T-helper 17 cell (primary cell): ENCODE measurements at places on chromosomes 16 and 17.

DNA sequence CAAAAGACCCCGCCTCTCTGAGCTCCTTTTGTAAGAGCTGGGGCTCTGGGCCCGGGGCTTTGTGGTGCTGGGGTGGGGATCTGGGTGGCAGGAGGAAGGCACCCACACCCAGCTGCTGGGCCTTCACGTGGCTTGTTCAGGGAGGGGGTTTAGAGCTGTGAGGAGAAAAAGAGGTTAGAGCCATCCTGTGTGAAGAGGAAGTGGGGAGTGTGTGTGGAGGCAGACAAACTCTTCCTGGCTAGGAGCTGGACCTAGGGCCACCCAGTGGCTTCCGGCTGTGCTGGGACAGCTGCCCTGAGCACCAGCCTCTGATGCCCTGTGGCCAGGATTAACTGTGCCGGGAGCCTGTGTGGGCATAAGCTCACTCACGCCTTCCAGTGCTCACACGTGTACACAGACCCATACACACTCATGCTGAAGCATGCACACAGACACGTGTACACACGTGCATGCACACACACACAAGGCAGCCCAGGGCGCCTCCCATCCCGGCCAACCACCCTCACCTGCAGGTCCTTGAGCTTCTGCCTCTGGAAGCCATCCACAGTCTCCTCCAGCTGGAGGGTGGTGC, 7.4 kb downstream of the CIBAR2 start:
- DNase-seq: no peak

GRCh38 chr16:17412221-17412620, 58.5 kb downstream of the XYLT1 start:
- no peak for DNase-seq

GRCh38 chr17:9002227-9002605, 19.1 kb upstream of the NTN1 start:
- no peak for DNase-seq

GRCh38 chr17:75012096-75012345, 449 bp upstream of the MRPL58 start:
- DNase-seq: no peak

- DNase-seq: no peak
Measured at GRCh38 chr16:80123189-80123588, 417.6 kb upstream of the DYNLRB2 start.

GRCh38 chr16:53503991-53504663, 1.1 kb upstream of the AKTIP start:
- peak; percentile 12 for DNase-seq

DNA sequence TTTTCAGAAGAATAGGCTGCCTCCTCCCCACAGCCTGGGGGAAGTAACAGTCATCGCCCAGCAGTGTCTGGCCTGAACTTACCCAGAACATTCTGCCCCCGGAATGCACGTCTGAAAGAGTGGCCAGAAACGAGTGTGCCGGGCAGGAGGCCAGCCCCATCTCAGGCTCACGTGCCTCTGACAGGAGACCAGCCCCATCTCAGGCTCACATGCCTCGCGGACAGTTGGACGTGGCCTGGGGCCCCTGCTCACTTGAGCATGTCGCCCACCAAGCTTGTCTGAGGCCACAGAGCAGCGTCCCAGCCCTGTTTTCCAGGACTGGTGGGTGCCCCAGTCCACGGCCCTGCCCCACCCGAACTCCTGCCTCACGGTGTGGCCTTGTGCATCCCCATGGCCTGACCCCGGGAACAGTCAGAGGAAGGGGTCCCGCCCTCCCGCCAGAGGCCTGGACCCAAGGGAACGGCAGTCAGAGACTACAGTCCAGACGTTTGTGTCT, 16.3 kb upstream of the CDH15 start:
- DNase-seq: no peak

GRCh38 chr17:19905502-19905901, 37.8 kb upstream of the ULK2 start:
- no peak for DNase-seq

- no peak for DNase-seq
Measured at GRCh38 chr17:21376759-21377690, 868 bp downstream of the KCNJ12 start.

DNA sequence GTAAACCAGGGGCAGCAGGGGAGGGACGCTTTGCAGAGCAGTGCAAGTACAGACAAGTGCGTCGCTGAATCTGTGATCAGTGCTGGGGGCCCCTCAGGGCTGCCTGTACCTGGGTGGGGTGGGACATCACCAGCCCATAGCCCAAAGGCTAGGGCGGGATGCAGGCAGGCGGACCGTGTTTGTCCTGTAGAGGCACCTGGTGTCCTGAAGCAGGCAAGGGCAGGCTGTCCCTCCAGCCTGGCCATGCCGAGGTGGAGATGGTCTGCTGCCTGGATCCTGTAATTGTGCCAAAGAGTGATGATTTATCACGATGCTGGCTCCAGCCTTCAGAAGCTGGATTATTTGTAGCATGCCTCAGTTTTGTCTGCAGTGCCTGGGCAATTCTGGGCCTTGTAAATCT, 137.9 kb upstream of the GSE1 start:
- DNase-seq: no peak

GRCh38 chr16:55842369-55843104, 9.6 kb upstream of the CES1 start:
- DNase-seq: no peak

- DNase-seq: no peak
Measured at GRCh38 chr17:41639492-41640473, 15.4 kb upstream of the KRT17 start.

GRCh38 chr17:20010099-20010863, 1.1 kb downstream of the SPECC1 start:
- no peak for DNase-seq

DNA sequence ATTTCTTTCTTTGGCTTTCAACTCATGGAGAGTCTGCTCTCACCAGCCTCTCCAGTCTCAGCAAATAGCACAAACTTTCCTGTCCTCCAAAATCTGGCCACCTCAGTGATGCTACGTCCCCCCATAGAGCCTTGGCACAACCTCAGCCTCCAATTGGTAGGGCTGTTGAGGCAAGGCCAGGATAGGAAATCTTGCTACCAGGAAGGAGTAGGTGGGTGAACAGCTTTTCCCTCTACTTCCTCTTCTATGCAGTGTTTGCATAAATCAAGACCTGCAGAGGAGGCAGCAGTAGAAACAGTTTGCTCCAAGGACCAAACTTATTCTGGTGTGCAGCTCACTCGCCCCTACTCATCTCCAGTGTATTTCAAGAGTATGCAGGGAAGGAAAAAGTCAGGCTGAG, 701 bp upstream of the DPEP2 start:
- DNase-seq: no peak

DNA sequence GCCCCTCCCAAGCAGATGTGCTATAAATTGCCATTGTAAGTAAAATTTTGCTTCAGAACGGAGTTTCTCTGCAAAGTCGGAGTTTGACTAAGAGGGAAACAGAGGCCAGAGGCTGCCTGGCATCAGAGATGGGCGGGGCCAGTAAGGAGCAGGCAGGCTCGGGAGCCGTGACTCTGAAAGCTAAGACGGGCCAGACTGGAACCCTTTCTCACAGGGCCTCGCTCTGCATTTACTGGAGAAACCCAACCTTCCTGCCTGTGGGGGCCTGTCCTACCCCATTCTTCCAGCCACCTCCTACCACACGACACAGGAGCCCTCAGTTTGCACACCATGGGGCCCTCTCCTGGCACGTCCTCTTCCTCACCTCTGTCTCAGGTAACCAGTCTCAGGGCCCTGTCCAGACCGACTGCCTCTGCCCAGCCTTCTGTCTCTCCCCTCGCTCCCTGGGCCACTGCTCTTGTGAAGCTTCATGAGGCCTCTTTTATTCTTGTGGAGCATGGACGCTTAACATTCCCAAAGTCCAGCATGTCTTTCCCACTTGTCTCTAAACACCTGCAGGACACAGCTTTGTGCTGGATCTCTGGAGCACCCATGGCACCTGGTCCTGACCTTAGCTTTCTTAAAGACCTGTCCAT, 48.4 kb upstream of the ACSF3 start:
- DNase-seq: no peak

- DNase-seq: no peak
Measured at GRCh38 chr16:88062341-88063210, 111.3 kb downstream of the BANP start.

GRCh38 chr17:70099294-70099693, 24.3 kb downstream of the KCNJ16 start:
- DNase-seq: no peak

- DNase-seq: no peak
Measured at GRCh38 chr17:7029659-7030058, 6.2 kb upstream of the SLC16A13 start.

DNA sequence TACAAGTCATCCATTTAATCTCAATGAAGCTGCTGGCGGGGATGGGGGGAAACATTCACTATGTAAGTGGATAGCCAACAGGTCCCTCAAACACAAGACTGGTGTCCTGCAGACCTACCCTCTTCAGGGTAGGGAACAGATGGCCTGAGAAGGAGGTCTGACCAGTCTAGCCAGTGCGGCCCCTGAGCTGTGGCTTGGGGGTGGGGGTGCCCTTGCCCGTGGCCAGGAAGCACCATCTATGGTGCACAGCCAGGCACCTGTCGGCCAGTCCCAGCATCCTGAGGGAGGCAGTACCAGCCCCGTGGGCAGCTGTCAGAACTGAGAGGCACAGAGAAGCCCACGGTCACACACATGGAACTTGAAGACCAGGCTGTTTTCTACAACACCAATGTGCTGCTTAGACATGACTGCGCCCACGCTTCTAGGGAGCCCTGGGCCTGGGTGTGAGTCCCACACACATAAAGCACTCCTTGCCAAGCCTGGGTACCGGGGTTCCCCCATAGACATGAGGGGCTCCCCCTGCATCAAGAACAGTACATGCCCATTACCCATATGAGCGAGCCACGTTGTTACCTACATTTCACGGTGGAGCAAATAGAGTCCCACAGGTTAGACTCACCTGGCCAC, 40.9 kb downstream of the RMI2 start:
- no peak for DNase-seq

DNA sequence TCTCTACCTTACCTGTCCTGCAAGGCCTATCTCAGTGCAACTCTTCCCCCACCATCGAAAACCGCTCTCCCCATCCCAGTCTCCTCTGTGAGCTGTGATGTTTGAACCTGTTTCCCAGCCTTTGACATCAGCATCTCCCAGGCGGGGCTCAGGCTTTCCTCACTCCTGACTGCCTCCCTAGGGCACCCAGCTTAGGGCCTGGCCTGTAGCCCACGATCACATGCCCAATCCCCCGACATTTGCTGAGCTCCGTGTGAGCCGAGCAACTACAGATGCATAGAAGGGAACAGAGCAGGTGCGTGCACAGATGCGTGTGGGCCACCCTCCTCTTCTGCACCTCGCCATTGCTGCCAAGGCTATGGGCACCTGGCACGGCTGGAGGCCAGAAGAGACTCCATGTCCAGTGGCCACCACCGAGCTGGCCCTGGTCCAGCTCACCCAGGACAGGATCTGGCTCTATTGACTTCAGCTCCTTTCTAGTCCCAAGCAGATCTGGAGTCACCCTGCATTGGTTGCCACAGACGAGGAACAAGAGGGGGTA, 35.5 kb upstream of the CMIP start:
- DNase-seq: no peak

GRCh38 chr17:48555258-48556228, 10.6 kb upstream of the HOXB2 start:
- DNase-seq: no peak

DNA sequence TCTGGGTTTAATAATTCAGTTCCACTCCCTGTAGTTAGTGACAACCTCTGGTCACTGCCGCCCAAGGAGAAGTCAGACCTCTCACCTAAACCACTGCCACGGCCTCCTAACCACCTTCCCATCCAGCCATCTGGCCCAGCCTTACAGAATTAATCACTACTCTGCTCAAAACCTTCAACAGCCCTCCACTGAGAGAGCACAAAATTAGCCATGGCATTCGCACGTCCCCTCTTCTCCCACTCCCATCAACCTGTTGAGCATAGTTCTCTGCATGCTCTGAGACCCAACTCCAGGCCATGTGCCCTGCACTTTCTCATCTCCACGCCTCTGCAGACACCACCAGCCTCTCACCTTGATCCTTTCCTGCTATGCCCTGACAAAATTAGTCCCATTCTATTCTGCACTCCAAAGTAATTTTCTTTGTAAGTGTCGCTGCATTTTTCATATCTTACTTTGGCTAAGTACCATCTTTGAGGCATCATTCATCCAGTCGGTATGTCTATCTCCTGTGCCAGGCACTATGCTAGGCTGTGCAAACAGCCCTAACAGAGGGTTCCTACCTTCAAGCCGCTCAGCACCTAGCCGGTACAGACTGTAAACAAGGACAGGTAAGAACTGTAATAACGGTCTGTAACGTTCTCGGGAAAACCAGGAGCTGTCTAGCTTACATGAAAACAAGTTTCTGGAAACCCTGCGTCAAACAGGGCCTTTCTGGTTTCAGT, 963 bp downstream of the COPRS start:
- DNase-seq: no peak

GRCh38 chr17:2852729-2853282, 56.6 kb downstream of the RAP1GAP2 start:
- no peak for DNase-seq

DNA sequence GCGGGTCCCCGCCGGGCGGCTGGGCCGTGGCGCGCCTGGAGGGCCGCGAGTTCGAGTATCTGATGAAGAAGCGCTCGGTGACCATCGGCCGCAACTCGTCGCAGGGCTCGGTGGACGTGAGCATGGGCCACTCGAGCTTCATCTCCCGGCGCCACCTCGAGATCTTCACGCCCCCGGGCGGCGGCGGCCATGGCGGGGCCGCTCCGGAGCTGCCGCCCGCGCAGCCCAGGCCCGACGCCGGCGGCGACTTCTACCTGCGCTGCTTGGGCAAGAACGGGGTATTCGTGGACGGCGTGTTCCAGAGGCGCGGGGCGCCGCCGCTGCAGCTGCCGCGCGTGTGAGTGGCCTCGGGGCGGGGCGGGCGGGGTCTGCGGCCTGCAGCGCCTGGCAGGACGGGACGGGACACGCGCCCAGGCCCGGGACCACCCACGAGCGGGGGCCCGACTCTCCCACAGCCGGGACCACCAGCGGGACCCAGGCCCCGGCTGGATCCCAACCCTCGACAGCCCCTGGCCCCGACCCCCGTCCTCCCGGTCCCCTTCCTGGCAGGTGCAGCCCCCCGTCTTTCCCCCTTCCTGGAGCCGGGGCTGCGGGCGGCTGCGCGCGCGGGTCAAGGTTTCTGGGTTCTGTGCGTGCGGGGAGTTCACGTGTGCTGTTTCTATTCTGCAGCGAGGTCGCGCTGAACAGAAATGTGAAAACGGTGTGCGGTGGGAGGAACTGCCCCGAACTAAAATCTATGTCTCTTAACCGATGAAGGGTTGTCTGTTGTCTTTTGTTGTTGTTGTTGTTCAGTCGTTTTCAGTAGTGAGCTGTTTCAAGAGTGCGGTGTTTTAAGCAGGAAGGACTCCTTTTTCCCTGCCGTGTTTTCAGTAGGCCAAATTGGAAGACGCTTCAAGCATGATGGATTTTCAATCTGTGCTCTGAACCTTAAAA, 705 bp downstream of the FOXK2 start:
- peak; percentile 32 for DNase-seq

- no peak for DNase-seq
Measured at GRCh38 chr16:85350973-85351372, 238.7 kb upstream of the CIBAR2 start.

GRCh38 chr17:67680445-67681224, 37.1 kb upstream of the NOL11 start:
- DNase-seq: no peak

- no peak for DNase-seq
Measured at GRCh38 chr17:71496552-71496951, 624.3 kb upstream of the SOX9 start.
